ENCODE measurements at places on chromosomes 13 and 19.

DNA sequence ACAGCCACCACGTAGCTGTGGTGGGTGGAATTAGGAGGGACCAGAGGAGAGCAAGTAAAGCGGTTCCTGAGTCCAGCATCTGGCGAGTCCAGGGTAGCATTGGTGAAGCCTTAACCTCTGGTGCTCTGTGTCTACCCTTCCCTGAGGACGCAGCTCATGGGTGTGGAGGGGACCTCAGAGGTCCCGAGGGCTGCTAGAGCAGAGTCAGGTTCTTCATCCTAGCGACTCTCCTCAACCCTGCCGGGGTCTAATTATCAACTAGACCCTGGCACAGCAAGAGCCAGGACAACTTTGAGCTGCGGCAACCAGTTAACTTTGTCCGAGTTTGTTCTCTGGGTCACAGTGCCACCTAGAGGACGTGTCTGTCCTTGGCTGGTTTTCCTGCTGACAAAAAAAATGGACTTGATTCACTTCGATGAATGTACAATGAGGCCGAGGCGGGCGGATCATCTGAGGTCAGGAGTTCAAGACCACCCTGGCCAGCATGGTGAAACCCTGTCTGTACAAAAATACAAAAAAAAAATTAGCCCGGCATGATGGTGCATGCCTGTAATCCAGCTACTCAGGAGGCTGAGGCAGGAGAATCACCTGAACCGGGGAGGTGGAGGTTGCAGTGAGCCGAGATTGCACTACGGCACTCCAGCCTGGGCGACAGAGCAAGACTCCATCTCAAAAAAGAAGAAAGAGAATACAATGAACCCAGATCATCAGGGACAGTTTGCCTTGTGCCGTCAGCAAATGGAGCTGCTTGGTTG is 25.0 kb downstream of the TSSK6 start:
- peak; percentile 81 for DNase-seq

DNA sequence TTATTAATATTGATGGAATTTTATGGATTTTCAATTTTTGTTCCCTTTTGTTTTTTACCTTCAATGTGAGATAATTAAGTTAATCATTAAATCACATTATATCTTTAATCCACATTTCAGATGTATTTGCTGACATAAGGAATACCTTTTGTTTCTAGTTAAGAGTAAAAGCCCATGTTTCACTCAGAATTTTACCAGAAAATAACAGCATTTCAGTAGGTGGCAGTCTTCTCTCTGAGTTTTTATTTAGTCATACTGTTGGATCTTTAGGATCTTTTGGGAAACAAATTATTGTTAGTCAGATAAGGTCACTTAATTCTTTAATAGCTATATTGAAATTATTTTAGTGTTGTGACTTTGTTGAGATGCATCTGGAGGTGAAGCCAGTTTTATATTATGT is 67.9 kb downstream of the NDFIP2 start:
- DNase-seq, result peak; percentile 2

- DNase-seq, result no peak
These were observed 23.9 kb upstream of the CXCL17 start for GRCh38 chr19:42466521-42467182.

DNA sequence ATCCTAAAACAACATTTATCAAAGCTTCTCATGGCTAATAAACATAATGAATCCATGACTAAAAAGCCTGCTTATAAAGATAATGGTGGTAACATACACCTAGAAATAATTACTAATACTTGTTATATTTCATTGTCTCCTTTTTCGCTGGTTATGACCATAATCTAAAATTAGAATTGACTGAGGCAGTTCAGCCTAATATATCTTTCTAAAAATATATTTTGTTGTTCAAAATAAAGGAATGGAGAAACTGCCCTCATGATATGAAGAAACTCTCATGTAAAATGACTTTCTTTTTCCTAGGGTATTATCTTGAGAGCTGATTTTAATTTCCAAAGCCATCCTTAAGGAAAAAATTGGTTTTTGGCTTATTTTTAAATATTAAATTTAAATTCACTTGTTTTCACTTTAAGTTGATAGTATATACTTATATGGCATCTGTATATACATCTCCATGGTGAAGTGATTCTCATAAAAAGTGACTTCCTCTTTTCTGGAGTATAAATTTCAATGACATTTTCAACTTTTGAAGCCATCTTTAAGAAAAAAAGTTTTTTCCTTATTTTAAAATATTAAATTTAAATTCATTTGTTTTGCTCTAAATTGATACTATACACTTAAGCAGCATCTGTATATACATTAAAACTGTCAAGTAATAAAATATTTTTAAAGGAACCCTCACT is 204.6 kb downstream of the VWA8 start:
- DNase-seq, result no peak

- DNase-seq, result no peak
These were observed 266.4 kb upstream of the NBEA start for GRCh38 chr13:34675626-34676025.

GRCh38 chr19:37583340-37583739 is 11.3 kb downstream of the ZNF571 start:
- DNase-seq, result no peak

GRCh38 chr13:76903544-76904162 is 17.4 kb upstream of the KCTD12 start:
- peak; percentile 69 for DNase-seq

DNA sequence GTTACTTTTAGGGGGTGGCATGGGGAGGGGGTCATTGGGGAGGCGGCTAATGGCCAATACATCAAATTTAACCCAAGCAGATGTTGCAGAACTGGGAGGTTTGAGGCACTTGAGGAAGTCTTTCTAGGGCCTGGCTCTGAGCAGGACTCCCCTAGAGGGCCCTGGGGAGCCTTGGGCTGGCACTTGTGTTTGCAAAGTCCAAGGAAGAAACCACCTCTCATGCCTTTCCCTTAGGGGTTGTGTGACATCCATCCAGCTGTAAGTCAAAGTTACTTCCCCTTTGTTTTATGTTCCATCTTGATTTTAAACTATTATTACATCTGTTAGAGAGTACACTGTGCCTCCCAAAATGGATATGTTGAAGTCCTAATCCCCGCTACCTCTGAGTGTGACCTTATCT is 159.9 kb downstream of the KATNAL1 start:
- no peak for DNase-seq

DNA sequence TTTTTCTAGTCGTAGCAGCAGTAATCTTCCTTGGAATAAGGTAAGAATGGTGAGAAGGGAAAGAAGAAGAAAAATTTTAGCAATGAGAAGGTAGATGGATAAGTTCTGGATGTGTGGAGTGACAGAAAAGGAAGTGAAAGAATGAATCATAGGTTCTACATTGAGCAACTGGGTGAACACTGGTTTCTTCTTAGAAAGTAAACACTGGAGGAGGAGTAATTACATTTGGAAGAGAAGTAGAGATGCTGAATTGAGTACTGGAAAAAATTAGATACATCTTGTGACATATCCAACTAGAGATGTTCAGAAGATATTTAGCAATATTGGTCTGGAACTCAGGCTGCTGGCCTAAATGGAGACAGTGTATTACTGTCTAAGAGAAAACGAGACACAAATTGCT is 148.5 kb downstream of the GPC5 start:
- DNase-seq, result no peak

- no peak for DNase-seq
These were observed 1573.9 kb upstream of the PRR20A start for GRCh38 chr13:55566779-55567178.

GRCh38 chr13:95296326-95296925 is 4.8 kb downstream of the ABCC4 start:
- DNase-seq, result peak; percentile 13

DNA sequence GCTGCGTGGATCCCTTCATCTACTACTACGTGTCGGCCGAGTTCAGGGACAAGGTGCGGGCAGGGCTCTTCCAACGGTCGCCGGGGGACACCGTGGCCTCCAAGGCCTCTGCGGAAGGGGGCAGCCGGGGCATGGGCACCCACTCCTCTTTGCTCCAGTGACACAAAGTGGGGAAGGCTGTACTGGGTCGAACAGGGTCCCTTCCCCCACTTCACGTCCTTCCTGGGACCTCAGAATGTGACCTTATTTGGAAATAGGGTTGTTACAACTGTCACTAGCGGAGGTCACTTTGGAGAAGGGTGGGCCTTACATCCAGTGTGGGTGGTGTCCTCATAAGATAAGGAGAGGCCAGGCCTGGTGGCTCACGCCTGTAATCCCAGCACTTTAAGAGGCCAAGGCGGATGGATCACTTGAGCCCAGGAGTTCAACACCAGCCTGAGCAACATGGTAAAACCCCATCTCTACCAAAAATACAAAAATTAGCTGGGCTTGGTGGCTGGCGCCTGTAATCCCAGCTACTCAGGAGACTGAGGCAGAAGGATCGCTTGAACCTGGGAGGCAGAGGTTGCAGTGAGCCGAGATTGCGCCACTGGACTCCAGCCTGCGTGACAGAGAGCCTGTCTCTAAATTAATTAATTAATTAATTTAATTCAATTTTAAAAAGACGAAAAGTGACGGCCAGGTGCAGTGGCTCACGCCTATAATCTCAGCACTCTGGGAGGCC is 1.8 kb downstream of the F2RL3 start:
- no peak for DNase-seq

DNA sequence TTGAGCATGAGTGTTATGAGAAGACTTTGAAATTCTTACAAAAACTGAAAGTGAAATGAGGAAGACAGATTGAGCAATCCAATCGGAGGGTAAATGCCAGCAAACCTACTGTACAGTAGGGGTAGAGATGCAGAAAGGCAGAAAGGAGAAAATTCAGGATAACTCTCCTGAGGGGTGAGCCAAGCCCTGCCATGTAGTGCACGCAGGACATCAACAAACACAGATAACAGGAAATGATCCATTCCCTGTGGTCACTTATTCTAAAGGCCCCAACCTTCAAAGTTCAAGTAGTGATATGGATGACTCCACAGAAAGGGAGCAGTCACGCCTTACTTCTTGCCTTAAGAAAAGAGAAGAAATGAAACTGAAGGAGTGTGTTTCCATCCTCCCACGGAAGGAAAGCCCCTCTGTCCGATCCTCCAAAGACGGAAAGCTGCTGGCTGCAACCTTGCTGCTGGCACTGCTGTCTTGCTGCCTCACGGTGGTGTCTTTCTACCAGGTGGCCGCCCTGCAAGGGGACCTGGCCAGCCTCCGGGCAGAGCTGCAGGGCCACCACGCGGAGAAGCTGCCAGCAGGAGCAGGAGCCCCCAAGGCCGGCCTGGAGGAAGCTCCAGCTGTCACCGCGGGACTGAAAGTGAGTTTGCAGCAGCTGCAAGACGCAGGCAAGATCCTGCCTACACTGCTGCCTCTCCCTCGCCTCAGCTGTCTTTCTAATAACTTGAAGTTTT is at the start of gene TNFSF13B:
Gene TNFSF13B (plus strand): TSS at position 118 of the 728 bp plus-strand sequence. CDS start 178 bp downstream, at position 296.
- peak; percentile 40 for DNase-seq

- DNase-seq, result peak; percentile 22
These were observed 152.1 kb downstream of the KCNRG start for GRCh38 chr13:50167224-50167947.

DNA sequence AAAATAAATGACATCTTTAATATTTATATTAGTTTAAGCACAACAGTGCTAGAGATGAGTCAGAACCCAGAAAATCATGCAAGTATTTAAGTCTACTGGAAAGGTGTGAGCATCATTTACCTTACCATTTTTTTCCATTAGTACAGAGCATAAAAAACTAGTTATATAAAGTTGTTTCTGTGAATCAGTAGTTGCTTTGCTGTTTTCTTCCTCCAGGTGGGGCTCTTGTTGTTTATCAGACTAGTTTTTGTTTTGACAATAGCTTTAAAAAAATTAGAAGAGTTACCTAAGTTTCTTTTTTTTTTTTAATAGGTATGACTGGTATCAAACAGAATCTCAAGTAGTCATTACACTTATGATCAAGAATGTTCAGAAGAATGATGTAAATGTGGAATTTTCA is 12.7 kb downstream of the SUGT1 start:
- peak; percentile 38 for DNase-seq

- no peak for DNase-seq
These were observed 108.8 kb downstream of the KLF12 start for GRCh38 chr13:74025369-74025768.

DNA sequence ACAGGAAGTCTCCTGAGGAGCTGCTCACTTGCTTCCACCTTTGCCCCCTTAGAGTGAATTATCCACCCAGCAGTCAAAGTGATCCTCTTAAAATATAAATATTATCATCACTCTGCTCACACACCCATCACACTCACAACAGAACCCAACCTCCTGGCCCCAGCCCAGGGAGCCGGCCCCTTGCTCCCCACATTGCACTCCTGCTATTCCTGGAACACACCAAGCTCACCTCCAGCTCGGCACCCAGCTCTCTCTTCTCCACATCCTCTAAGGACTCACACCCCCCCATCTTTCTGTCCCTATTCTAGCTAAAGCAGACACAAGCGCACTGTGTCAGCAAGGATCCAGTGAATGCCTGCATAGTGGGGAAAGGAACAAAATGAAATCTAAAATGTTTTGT is 7.0 kb downstream of the TUBGCP3 start:
- DNase-seq, result no peak

GRCh38 chr13:31538067-31539042 is 201.0 kb upstream of the RXFP2 start:
- peak; percentile 52 for DNase-seq

- peak; percentile 25 for DNase-seq
These were observed 14.9 kb upstream of the RPL21 start for GRCh38 chr13:27236478-27236877.

GRCh38 chr13:43026262-43026661 is 2.9 kb downstream of the DNAJC15 start:
- no peak for DNase-seq

DNA sequence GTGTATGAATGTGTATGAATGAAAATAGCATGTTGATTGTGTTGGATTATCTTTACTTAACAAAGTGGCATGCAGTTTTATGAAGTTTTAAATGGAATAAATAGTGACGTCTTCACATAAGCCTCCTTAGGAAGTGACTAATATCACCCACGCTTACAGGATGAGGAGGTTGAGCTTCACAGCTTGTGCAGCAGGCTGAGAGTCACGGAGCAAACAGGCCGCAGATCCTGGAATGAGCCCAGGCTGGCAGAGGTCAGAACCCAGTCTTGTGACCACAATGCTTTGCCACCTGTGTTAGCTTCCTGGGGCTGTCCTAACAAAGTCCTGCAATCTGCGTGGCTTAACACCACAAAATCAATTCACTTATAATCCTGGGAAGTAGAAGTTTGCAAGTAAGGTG is 20.8 kb downstream of the LAIR2 start:
- peak; percentile 4 for DNase-seq

GRCh38 chr19:35392742-35393715 is 22.2 kb downstream of the GPR42 start:
- DNase-seq, result no peak

- DNase-seq, result no peak
These were observed 5.0 kb downstream of the KLK4 start for GRCh38 chr19:50906217-50906616.

DNA sequence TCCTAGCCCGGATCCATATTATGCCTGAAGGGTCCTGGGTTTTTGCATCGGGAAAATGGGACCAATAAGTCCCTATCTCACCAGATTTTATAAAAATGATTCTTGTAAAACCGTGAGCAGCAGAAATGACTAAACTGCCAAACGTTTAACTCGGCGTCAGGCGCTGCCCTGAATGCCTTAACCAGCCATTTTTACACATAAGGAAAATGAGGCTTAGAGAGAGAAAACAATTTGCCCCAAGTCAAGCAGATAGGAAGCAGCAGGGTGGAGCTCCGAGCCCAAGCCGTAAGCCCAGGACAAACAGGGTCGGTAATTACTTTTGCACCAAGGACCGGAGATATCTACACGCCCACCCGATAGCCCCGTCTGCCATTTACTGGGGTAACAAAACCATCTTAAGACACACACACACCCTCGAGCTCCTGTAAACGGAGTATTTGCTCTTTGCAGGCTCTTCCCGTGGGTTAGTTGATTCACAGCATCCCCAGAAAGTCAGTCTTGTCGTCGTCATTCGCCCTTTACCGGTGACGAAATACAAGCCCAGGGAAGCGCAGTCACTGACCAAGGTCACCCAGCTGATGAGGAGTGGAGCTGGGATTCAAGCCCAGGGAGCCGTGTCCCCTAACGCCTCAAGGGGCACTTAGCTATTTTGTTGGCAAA is 16.0 kb upstream of the MRI1 start:
- peak; percentile 36 for DNase-seq

All from AG10803 (cell line).